Sigmoid colon (tissue), 7 donors: ENCODE measurements at places on chromosomes 6 and 20.

- DNase-seq, result no peak
Measured at GRCh38 chr20:20593447-20594170, 118.8 kb downstream of the RALGAPA2 start.

GRCh38 chr20:37619496-37619895, 74.3 kb upstream of the CTNNBL1 start:
- DNase-seq, result no peak

DNA sequence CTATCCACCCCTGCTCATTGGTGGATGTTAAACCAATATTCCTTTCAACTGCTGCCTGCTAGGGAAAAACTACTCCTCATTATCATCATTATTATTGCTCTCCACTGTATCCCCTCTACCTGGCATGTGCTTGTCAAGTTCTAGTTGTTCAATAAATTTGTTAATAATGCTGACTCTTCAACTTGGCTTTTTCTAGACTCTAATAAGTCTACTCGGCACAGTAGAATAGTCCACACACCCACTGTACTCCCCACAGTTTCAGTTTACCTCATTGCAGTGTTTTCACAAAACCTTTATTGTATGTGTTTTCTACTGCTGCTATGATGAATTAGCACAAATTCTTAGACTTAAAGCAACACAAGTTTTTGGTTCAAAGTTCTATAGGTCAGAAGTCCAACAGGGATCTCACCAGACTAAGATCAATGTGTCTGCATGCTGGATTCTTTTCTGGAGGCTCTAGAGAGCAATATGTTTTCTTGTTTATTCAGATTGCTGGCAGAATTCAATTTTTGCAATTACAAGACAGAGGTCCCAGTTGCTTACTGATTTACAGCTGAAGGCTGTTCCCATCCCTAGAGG, 13.1 kb downstream of the BTN3A1 start:
- no peak for DNase-seq

GRCh38 chr6:161458201-161458951, 184.5 kb upstream of the AGPAT4 start:
- no peak for DNase-seq

- DNase-seq, result no peak
Measured at GRCh38 chr20:57617079-57617795, 3.0 kb downstream of the ZBP1 start.
